ENCODE measurements at places on chromosomes 4 and X.

DNA sequence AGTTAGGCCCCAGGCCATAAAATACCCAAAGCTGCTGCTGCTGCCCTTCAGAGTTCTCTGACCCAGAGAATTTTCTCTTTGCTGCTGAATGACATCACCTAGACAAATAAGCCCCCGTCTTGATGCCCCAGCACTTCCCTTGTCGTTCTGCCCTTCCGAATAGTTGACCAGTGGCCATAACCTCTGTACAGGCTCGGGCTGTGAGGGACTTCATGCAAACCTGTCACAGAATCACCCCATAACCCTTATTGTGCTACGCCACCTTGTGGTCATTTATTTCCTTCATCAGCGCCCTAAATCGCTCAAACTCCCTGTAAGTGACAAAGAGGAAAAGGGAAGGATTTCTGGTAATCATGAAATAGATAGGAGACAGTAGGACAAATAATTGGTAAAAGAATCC is 18.8 kb downstream of the SPACA5 start:
- peak; percentile 42 for DNase-seq

DNA sequence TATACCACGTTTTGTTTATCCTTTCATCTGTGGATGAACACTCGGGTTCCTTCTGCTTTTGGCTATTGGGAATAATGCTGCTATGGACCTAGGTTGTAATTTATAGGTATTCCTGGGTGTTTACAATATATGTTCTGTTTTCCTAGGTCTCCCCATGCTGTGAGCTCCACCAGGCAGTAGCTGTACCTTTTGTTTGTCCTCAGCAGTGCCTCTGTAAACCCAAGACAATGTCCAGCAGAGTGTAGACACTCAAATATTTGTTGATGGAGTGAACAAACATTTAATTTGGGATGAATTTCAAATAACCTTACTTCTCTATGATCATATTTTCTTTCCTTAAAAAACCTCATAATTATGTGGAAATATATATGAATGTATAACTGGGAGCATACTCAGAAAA is 259.5 kb upstream of the BOD1L1 start:
- DNase-seq: no peak

DNA sequence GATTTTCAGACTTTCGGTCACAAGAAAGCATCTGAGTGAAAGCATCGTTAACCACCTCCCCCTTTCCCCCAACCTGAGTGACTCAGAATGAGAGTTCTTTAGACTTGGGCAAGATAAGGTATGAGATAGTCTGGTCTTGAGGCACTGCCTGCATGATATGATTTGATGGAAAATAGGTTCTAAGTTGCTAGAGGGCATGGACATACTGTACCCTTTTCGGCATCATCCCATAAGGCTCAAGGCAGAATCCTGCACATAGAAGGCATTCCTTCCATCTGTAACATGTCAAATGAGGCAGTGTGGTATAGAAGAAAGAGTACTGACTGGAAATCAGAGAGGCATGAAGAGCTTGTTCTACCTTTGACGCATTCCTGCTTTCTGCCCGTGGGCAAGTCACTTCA is 16.8 kb upstream of the AMOT start:
- DNase-seq: no peak

- DNase-seq: no peak
These were observed 1.7 kb downstream of the GALNT7 start for GRCh38 chr4:173170182-173170778.

DNA sequence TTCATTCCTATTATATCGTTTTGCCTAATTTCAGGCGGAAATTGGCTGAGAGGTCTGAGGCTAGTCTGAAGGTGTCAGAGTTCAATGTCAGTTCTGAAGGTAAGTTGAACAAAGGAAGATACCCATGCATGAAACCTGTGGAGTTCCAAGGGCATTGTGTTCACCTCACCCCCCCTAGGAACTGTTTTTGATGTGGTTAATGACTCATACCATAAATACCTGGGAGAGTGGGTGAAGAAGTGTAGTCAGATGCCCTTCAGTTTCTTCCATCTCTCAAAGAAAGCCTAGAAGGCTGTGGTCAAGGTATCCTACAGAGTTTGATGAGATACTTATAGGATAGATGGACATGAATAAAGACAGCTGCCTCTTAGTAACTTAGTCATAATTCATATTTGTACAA is 2.7 kb downstream of the UTP14A start:
- no peak for DNase-seq

Data from activated T-cell treated with anti-CD3 and anti-CD28 coated beads, Interleukin-2, amount 50 U/mL, for 24 hours (primary cell).